ENCODE measurements at places on chromosomes 11 and 22. TPM values are rescaled to one million over a fixed set of nuclear protein-coding genes. Genes with fewer than 3 reads are reported as not detected.
A peak's percentile ranks its signal among the peaks of the same experiment; 100 is the strongest.

WNT11 gene
- total RNA-seq, result 1.4 TPM

PVALB gene
- total RNA-seq, result not detected

TYMP gene
- 5.3 TPM for total RNA-seq

TRIM29 gene
- total RNA-seq, result not detected

DNA sequence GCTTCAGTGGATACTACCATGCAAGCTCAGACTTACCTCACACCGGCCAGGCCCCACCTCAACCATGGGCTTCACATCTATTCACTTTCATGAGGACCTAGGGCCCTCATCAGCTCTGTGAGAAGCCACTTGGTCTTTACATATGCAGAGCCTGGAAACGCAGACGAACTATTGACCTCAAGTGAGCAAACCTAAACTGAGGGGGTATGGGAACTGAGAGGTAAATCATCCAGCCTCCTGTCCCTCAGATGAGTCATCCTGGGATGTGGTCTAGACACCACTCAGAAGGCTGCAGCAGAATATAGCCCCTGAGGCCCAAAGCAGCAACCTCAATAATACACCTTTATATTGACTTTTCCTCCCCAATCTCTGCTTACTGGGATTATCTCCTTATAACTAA, 578.0 kb downstream of the INSC start:
- DNase-seq, result peak; percentile 69

- no peak for DNase-seq
Measured at GRCh38 chr22:45230026-45230721, 10.5 kb downstream of the KIAA0930 start.

- no peak for DNase-seq
Measured at GRCh38 chr11:117121176-117121575, 22.9 kb upstream of the PAFAH1B2 start.

GRCh38 chr22:43447380-43447779, 35.6 kb downstream of the MPPED1 start:
- no peak for DNase-seq

GRCh38 chr11:27619763-27620335, 80.4 kb downstream of the BDNF start:
- DNase-seq, result no peak

GRCh38 chr11:34850334-34850733, 65.8 kb downstream of the APIP start:
- no peak for DNase-seq

DNA sequence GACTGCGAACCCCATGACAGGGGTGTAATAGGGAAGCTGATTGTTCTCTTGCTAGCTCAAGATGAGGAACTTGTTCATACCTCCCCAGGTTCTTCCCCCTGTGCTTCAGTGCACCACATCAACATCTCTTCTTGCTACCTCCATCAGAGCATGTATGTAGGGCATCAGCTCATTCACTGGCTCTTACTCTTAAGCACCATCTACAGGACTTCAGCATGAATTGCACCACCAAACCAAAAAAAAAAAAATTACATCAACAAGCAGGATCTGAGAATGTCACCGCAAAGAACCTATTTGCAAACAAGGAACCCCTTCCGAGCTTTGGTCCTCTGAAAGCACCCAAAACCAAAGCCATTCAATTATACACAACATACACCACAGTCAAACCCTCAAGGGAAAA, 2226.5 kb upstream of the RAG2 start:
- DNase-seq, result no peak

DNA sequence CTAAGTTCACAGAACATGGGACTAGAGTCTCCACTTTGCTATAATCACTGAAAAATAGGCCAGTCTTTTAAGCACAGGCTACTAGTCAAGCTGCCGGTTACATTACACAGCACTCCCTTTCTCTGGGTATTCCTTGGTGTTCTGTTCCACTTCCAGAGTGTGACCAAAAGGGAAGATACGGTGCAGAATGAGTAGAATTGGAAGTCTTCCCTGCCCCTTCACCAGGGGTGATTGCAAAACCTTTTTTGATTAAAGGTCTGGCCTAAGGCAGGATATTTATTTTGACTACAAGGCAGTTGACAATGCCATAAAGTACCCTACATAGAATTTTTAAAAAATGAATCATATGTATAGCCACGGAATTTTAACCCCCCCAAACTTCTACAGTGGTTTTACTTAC, 59.6 kb upstream of the ADORA2A start:
- no peak for DNase-seq

GRCh38 chr22:20155330-20156041, 4.6 kb upstream of the CCDC188 start:
- DNase-seq, result peak; percentile 84

DNA sequence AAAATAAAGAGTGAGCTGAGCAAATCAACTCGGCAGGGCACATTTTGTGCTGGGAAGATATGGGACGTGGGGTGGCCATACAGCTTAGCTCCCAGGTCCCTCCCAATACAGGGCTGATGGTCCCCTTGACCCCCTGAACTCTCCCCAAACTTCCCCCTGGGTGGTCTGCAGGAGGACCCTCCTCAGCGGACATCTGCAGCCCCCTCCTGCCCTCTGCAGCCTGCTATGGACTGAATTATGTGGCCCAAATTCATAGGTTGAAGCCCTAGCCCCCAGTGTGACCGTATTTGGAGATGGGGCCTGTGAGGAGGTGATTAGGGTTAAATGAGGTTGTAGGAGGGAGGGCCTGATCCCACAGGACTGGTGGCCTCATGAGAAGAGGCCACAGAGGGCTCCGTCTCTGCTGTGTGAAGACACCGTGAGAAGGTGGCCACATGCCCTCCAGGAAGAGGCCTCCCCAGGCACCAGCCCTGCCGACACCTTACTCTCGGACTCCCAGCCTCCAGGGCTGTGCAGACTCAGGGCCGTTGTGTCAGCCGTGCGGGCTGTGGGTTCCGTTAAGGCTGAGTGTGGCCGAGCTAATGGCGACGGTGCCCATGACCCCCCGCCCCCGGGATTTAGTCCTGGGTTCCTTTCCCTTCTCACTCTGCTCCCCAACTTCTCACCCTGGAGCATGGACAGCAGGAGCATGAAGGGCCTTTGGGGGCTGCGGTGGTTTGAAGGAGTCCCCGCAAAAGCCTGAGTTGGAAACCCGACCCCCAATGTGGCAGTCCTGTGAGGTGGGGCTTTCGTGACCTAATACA, 1042.8 kb downstream of the BRD1 start:
- no peak for DNase-seq

Data from Daoy (cell line).